ENCODE measurements at places on chromosomes 2 and 18. TPM values are rescaled to one million over a fixed set of nuclear protein-coding genes. Genes with fewer than 3 reads are reported as not detected.

DNA sequence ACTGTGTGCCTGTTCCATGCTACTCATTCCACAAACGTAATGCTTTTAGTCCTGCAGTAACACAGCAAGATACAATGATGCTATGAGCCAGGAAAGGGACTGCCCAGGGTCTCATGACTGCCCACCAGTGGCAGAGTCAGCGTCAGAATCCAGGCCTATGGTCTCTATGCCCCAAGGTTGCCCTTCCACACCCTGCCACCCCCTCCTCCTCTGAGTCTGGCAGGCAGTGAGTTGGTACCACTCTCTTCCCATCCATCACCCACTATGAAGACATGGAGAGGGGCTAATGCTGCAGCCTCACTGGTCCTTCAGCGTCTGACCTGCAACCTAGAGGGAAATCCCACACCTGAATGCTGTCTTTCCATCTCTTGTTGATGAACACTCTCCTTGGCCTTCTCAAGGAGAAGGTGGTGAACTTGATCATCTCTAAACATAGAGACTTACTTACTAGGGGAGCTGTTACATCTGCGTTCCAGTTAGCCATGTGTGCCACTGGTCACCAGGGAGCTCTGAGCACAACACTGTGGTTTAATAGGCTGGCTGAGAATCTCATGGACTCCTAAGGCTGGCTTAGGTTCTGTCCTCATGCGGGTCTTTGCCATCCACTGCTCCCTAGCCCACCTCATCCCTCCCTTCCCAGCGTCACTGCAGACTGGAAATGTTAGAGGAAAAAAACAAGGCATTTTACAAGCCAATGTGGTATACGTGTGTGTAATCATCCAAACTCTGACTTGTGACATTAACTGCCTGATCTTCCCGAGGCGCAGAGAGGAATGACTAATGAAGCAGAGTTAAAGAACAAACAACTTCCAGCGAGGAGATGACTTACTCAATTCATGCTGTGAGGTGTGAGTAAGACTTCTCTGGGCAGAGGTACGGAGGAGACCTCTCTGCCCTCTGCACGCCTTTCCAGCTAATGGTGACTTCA is 28.8 kb downstream of the STEAP3 start:
- DNase-seq: no peak

- DNase-seq: no peak
These were observed 27.6 kb downstream of the AAK1 start for GRCh38 chr2:69615969-69616368.

GRCh38 chr2:236871500-236872001 is 214.1 kb upstream of the COPS8 start:
- no peak for DNase-seq

DNA sequence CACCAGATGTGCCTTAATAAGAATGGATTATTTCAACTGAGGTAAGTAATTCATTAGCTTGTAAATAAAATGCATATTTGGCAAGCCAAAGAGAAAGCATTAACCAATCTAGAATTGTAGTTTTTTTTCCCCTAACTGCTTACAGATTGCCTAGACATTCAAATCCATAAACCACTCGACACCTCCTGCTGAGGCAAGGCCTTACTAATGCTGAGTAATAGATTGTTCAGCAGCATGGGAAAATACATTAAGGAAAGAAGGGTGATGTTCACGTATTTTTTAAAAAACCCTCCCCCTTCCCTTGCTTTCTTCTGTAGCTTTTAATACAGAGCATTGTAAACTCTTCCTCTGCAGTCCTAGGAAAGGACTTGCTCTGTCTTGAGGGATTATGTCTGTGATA is 17.0 kb upstream of the LINC00305 start:
- DNase-seq: no peak

- DNase-seq: no peak
These were observed 172.4 kb upstream of the GULP1 start for GRCh38 chr2:188119112-188119838.

- no peak for DNase-seq
These were observed 85.1 kb upstream of the FZD5 start for GRCh38 chr2:207854484-207855440.

SNX17 gene
- 105 TPM for total RNA-seq

All from omental fat pad (tissue), 4 donors.